Caco-2 (cell line): ENCODE measurements at places on chromosomes 1 and 21. TPM values are rescaled to one million over a fixed set of nuclear protein-coding genes. Genes with fewer than 3 reads are reported as not detected.

DNA sequence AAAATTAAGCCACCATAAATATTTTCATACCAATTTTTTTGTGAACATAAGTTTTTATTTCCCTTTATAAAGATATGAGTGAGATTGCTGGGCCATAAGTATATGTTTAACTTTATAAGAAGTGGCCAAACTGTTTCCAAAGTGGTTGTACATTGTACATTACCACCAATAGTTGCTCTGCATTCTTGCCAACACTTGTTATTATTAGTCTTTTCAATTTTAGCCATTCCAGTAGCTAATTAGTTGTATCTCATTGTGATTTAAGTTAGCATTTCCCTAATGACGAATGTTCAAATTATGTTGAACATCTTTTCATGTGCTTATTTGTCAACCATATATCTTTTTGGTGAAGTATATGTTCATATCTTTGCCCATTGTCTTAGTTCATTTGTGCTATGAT is 64.0 kb upstream of the DNAH14 start:
- no peaks in the 10 kb centered on the region for H3K27me3 ChIP-seq
- DNase-seq, result no peak
- no peak overlapping the region for H3K4me3 ChIP-seq

Gene NHLH2
- total RNA-seq, result not detected in 2 replicates

Gene S100A7
- total RNA-seq, result not detected in 2 replicates

DNA sequence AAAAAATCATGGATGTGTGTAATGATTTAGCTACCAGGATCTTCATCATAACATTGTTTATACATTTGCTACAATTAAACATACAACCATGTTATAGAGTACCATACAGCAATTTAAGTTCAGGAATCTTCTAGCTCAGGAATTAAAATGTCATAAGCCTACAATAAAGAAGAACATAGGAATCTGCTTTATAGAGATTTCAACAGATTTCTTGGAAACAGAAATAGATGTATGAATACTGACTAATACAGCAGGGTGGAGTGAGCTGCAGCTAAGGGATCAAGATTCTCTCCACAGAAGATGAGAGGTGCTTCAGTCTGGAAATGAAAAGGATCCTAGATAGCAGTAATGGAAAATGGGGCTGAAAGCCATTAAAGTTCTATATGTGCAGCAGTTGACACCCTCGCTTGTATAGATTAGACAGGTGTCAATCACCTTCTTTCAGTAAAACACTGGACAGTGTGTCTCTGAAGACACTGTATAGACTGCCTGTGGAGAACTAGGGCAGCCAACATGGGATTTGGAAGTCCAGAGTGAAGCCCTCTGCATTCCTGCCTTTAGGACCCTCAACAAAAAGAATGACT is 73.9 kb downstream of the DNTTIP2 start:
- H3K27ac ChIP-seq, result no peak overlapping the region
- H3K36me3 ChIP-seq, result no peaks in the 10 kb centered on the region
- no peaks in the 10 kb centered on the region for H3K27me3 ChIP-seq
- DNase-seq, result no peak
- no peak overlapping the region for H3K4me3 ChIP-seq

GRCh38 chr1:53498555-53499131 is 39.4 kb downstream of the DMRTB1 start:
- no peak overlapping the region for H3K27ac ChIP-seq
- H3K4me3 ChIP-seq, result no peak overlapping the region
- no peaks in the 10 kb centered on the region for H3K27me3 ChIP-seq
- no peaks in the 10 kb centered on the region for H3K4me1 ChIP-seq
- no peak for DNase-seq
- H3K36me3 ChIP-seq, result no peaks in the 10 kb centered on the region

DNA sequence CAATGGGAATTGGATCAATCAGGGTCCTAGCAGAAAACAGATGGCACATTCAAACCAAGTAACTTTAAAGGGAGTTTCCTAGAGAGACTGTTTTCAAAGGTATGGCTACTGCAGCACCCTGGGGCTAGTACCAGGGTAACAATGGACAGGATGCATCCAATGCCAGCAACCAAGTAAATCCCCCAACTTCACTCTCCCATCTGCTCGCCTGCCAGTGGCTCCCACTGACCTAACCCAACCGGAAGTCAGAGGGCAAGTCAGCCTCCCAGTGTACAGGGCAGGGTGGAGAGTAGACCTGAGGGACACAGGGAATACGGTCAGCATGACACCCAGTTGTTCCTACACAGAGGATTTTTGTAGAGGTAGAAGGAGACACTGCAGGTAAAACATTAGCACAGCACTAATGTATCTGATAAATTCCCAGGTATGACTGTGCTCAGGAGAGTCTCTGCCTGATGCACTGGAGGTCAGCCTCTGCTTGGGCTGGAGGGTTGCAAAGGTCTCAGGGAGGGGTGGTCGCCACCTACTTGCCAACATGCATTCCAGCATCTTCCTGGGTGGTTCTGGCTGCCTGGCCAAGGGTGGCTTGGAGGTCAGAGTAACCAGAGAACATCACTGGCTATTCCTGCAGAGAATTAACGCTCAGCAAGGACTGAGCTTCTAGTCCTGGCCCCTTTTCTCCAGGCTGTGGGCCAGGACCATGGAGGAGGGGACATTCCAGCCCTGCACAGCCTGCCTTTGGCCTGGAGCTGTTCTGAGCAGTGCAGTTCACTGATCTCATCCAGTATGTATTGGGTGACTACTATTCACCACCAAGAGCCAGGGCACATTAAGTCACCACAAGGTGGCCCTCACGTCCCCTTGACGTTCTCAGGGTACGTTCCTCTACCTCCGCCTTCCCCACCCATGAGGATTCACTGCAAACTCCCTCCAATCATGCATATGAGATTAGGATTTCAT is 5.1 kb upstream of the GJA4 start:
- H3K36me3 ChIP-seq, result no peaks in the 10 kb centered on the region
- no peaks in the 10 kb centered on the region for H3K27me3 ChIP-seq
- no peaks in the 10 kb centered on the region for H3K4me1 ChIP-seq
- no peak for DNase-seq
- H3K4me3 ChIP-seq, result no peak overlapping the region
